ENCODE measurements at places on chromosomes 1 and 21.

DNA sequence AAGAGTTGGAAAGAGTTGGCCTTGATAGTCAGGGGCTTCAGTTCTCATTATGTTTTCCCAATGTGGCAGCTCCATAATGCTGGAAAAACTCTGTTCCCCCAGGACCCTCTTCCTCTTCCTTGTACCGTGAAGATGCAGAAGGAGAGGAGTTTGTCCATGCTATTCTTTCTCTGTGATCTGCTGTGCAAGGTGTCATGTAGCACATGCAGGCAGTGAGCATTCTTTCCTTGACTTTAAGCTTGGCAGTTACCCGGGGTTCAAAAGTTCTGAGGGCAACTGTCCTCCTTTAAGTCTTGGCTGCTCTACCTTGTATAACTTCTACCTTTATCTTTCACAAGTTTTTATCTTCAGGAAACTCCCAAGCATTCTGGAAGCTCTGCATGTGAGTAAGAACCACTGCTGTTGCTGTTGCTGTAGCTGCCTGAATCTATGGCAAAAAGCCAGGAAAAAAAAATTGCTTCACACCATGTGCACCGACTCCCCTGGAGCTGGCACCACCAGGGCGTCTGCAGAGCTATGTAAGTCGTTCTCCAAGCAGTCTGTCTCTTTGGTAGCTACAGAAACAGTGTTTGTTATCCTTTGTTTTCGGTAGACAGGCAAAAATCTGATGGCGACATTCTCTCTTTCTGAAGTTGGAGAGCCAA, 42.7 kb upstream of the SLC16A1 start:
- no peak for DNase-seq

- DNase-seq = no peak
These were observed 56.1 kb upstream of the BCL10 start for GRCh38 chr1:85332575-85332974.

DNA sequence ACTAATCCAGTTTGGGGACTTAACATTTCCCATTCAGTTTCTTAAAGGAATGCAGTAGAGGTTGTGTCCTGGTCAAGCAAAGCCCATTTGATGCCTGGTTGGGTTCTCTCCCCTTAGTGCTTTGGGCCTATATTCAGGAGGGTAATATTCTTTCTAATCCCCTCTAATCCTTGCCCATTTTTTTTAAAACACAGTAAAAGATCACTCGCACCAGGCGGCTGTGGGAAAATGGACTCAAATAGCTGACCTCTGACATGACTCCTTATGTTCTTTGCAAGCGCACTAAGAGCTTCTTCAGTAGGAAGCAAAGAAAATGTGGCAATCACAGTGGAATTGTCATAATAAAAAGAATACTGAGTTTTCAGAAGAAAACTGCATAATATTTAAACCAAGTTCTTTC, 49.9 kb downstream of the WNT2B start:
- no peak for DNase-seq

GRCh38 chr1:8021676-8022266, 4.3 kb downstream of the ERRFI1 start:
- DNase-seq = no peak

DNA sequence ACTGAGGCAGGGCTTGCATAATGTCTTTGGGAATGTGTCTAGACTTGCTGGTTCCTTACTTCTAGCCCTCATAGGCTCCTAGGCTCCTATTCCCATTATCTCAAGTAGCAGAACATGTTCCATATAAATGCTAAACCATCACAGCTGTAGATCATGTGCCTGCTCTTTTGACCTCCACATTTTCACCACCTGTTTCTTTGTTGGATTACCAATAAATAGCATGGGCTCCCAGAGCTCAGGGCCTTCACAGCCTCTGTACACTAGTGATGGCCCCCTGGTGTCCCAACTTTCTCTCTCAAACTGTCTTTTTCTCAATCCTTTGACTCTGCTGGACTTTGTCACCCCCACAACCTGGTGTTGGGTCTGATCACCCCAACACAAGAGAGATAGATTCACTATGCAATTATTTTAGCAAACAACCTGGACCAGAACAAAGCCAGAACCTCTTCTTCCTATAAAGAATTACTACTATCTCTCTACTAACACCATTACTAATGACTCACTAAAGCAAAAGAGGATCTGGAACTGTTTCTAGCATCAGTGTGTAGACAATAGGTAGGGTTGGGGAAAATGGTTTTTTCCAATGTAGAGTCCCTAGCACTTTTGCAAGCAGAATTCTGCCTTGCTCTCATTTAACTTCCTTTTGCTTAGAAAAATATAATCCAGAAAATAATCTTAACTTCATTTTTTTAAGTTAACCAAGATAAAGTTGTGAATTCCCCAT, 51.7 kb downstream of the WLS start:
- DNase-seq = no peak

DNA sequence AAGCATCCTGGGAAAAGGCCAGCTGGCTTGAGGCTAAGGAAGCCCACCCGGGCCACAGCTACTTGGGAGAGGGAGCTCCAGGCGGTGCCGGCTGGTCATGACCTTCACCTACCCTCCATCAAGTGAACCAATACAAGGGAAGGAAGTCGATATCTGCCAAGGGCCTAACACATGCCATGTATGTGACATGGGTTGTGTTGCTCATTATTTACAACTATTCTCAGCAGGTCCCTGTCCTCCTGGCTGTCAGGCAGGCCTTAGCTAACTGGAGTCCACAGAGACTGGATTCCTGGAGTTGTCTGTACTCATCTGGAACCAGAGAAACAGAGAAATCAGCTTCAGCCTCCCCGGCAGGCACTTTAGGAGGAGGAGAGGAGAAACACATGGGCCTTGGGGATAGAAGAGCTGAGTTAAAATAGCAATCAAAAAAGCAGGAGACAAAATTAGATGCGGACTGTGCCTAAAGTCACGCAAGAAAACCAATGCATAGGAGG, 15.7 kb downstream of the TCEA3 start:
- DNase-seq = no peak

- no peak for DNase-seq
These were observed 66.2 kb downstream of the PRDM16 start for GRCh38 chr1:3135073-3135702.
